Natural killer cell (primary cell): ENCODE measurements at places on chromosomes 4 and X.

- no peak for DNase-seq
- H3K27ac ChIP-seq: no peak overlapping the region
Observed at GRCh38 chr4:16078195-16078760, 5.5 kb downstream of the PROM1 start.

GRCh38 chr4:140754918-140755773 is 1.0 kb downstream of the TBC1D9 start:
- H3K4me1 ChIP-seq: peaks cover 8% of the 10 kb centered on the region
- no peak overlapping the region for H3K27ac ChIP-seq

DNA sequence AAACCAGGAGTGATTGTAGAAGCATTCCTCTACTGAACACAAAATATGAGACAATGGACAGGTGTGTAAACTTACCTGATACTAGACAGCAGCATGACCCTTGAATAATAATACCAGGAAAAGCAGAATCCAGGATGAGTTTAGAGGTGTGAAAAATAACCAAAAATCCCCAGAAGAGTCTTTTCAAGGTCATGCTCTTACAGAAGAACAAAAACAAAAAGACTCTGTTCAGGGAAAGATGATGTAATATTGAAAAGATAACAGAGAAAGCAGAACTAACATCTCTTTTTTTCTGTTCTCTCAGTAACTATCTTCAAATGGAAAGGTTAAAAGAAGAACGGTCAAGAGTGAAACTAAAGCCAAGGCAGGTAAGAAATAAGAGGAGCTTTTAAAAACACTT is 14.0 kb upstream of the ARHGAP10 start:
- no peaks in the 10 kb centered on the region for H3K36me3 ChIP-seq
- H3K27ac ChIP-seq: no peak overlapping the region
- H3K4me1 ChIP-seq: no peaks in the 10 kb centered on the region
- no peak for DNase-seq

DNA sequence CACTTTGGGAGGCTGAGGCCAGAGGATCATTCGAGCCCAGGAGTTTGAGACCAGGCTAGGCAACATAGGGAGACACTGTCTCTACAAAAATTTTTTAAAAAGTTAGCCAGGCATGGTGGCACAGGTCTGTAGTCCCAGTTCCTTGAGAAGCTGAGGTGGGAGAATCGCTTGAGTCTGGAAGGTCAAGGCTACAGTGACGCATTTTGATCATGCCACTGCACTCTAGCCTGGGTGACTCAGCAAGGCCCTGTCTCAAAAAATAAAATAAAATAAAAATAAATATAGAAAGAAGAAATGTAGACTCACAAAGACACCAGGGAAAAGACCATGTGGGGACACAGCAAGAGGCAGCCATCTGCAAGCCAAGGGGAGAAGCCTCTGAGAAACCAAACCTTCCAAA is 42.3 kb upstream of the SLC7A3 start:
- no peaks in the 10 kb centered on the region for H3K36me3 ChIP-seq
- H3K27me3 ChIP-seq: no peaks in the 10 kb centered on the region

- peaks cover 13% of the 10 kb centered on the region for H3K4me1 ChIP-seq
- no peaks in the 10 kb centered on the region for H3K27me3 ChIP-seq
- no peak overlapping the region for H3K4me3 ChIP-seq
- H3K27ac ChIP-seq: no peak overlapping the region
Observed at GRCh38 chr4:76300012-76300411, 6.5 kb upstream of the STBD1 start.
